ENCODE measurements at places on chromosomes 3 and 15.
A peak's percentile ranks its signal among the peaks of the same experiment; 100 is the strongest.

- peak; percentile 27 for DNase-seq
These were observed 73.0 kb downstream of the NEO1 start for GRCh38 chr15:73125219-73125618.

DNA sequence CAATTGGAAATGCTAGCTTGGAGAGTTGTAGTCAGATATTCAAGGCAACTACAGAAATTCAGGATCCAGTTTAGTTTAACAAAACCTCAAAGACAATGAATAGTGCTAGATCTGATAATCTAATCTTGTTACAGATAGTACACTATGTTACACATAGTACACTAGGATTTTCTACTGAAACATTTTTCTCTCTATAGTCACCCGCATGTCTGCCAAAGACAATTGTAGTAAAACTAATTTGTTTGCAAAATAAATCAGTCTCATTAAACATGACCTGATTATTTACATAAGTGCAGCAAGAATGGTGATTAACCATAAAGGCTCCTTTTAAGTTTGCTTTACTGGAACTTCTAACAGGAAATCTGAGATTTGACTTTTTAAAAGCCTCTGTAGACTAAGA lies 52.0 kb downstream of the ILDR1 start:
- DNase-seq, result peak; percentile 62

DNA sequence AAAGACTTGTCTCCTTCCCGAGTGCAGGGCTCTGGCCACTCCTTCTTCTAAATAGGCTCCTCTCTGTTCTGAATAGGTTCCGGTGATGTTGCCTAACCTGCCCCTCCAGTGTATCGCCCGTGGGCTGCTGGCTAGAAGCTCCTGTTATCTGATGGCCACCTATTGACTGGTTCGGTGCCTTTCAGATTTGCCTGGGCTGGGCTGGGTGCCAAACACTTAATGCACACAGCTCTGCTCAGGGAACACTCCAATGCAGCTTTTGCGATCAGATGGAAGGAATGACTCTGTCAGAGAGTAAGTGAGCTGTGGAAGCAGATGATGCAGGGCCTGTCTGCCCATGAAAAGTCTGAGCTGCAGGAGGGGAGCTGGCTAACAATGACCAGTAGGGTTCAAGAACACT lies 112.9 kb downstream of the CORO2B start:
- no peak for DNase-seq

- no peak for DNase-seq
These were observed 13.5 kb downstream of the MCCC1 start for GRCh38 chr3:183085634-183086390.

DNA sequence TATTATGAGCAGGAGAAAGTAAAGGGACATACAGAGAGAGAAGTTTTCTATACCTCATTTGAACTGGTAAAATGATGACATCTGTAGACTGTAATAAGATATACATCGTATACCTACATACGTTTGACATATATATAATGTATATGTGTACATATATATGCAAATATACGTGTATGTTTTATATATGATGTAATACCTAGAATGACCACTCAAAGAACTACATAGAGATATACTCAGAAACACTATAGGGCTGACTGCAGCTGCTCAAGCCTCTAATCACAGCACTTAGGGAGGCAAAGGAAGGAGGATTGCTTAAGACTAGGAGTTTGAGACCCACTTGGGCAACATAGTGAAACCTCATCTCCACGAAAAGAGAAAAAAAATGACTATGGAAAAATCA lies 48.5 kb upstream of the MCTP2 start:
- DNase-seq, result no peak

GRCh38 chr3:58585994-58586393 lies 8.8 kb upstream of the FAM107A start:
- DNase-seq, result no peak

DNA sequence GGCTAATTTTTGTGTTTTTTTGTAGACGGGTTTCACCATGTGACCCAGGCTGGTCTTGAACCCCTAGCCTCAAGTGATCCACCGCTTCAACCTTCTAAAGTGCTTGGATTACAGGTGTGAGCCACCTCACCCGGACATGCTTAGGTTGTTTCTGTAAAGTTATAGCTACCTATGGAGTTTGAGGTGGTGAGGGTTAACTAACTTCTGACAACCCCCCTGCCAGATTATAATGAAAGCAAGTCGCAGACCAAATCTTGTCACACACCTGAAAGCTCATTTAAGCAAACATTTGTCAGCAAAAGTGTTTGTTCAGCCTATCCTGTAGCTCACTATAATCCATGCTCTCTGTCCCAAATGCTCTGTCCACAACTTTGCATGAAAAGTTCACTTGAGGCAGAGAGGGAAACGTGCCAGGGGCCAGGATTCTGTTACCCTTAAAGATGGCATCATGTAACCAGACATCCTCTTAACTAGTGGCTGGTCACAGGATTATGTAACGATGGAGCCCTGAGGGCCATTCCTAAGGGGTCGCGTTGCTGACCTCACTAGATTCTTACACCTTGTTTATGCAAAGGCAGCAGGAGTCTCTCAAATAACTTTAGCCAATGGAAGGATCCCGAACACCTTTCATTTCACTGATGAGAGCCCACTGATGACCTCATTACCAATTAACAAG lies 24.1 kb upstream of the SENP5 start:
- DNase-seq, result no peak

GRCh38 chr3:59245300-59245858 lies 195.6 kb upstream of the CFAP20DC start:
- DNase-seq, result peak; percentile 40

DNA sequence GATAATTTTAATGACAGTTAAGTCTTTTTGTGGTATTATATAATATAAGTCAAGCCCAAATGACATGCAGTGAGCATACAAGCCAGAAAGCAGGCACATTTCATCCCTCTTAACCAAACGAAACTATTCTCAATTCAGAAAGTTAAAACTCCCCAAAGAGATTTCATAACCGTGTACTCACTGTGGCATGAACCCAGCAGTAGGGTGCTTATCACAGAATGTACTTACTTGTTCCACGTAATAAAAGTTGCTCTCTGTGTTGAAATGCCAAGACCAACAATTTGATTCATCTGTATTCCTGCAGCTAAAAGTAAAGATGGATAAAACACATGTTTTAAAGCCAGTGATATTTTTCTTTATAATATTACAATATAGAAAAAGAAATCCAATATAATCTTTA lies 12.1 kb downstream of the GK5 start:
- peak; percentile 76 for DNase-seq

- no peak for DNase-seq
These were observed 103.8 kb downstream of the CPN2 start for GRCh38 chr3:194247350-194247740.

DNA sequence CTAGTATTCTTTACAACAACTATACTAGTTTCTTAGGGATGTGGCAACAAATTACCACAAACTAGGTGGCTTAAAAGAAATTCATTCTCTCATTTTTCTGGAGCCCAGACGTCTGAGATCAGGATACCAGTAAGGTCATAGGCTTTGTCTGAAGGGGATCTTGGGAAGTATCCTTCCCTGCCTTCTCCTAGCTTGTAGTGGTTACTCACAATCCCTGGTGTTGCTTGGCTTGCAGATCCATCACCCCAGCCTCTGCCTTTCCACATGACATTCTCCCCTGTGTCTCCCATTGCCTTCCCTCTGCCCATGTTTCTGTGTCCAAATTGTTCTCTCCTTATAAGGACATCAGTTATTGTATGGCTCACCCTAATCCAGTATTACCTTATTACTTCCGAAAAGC lies 24.3 kb upstream of the CLDN1 start:
- no peak for DNase-seq

GRCh38 chr15:32643907-32644445 lies 2.5 kb downstream of the SCG5 start:
- DNase-seq, result no peak

DNA sequence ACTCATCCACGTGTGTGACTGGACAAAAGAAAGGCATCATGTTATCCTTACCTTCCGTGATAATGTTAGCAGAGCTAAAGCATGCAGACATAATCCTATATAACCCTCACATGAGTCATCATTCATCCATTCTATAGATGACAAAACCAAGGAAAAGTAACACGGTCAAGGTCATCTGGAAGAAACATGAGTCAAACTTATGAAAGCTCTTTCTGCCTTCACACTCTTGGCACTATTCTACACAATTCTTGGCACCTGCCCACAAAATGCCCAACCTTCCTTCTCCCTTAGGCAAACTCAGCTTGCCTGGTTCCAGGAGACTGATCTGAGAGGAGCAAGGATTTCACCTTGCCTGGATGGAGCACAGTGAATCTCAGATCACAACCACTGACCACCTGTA lies 66.9 kb downstream of the PRICKLE2 start:
- no peak for DNase-seq

GRCh38 chr15:68725736-68726135 lies 95.0 kb downstream of the ANP32A start:
- DNase-seq, result peak; percentile 50

DNA sequence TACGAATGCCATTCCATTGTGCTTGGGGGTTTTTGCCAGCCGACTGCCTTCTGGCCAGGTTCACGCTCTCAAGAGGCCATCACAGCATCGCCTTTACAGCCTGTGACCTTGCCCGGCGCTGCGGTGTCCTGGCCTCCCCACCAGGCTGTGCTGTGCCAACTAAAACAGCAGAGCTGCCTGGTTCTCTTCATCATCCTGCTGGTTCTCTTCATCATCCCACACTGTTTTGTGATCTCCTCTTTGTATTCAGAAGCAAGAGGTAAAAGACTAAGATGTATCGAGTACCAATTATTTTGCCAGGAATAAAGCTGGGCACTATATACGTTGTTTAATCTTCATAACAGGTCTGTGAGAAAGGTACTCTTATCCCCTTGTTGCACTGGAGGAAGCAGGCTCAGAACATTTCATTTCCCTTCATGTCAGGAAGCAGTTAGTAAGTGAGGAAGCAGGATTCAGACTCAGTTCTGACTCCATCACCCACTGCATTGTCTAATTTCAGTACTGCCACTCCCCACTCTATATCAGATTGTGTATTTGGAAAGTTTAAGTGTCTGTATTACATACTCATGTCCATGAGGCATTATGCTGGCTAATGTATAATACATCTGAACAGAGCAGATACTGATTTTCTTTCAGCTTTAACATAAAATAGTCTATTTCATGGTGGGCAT lies 92.7 kb downstream of the LRRC28 start:
- no peak for DNase-seq

DNA sequence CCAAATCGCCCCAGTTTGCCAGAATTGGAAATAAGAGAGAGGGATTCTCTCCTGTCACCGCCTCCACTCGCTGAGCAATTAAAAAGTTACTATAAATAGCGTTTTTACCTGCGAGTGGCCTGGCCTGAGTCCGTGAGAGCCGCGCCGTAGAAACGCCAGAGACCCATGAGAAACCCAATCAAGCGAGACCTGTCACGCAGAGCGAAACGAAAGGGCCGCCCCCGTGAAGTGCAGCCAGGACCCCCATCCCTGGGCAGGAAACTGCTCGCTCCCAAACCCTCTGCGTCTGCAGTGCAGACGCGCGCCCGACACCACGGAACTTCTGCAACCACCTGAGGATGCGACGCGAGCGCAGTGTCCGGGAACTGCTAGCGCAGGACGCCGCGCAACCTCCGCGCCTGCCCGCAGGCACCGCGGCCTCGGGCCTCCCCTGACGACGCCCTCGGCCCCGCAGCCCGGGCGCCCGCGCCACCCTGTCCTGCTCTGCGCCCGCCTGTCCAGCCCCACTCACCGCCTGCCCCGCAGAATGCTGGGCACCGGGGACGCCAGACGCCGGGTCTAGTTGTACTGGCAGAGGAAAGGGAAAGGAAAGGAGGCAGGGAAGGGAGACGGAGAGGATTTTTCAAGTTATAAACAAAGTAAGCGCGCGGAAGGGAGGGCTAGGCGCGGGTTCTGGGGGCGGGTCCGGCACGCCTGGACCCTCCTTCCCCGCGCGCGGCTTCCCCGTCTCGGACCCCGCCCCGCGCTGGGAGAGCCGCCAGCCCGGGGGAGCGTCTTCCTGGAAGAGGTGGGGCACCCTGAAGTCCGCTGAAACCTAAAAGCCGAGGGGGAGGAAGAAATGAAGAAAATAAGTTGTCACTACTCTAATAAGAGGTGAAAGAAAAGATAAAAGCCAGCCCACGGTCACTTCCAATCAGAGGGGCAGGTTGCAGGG lies at the start of gene PLSCR4:
TSS of gene PLSCR4 (minus strand) at position 657 of the 934 bp plus-strand sequence. CDS start 29,034 bp downstream, outside the sequence.
- DNase-seq, result peak; percentile 82

GRCh38 chr3:134516905-134517304 lies 31.0 kb downstream of the CEP63 start:
- DNase-seq, result peak; percentile 22

DNA sequence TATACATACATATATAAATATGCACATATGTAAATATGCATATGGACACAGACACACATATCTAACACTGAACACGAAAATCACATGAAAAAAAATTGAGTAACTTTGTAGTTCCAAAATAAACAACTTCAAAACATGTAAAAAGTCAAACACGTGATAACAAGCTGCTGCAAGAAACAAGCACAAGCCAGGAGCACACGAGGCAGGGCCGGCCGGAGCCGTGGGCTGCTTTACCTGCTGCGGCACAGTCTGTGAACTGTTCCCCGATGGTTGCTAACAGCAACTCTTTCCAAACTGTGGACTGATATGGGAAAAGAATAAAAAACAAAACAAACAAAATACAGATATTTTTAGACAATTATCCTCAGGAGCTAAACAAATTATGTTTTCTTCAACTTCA lies 31.6 kb downstream of the EIF4E3 start:
- peak; percentile 24 for DNase-seq

DNA sequence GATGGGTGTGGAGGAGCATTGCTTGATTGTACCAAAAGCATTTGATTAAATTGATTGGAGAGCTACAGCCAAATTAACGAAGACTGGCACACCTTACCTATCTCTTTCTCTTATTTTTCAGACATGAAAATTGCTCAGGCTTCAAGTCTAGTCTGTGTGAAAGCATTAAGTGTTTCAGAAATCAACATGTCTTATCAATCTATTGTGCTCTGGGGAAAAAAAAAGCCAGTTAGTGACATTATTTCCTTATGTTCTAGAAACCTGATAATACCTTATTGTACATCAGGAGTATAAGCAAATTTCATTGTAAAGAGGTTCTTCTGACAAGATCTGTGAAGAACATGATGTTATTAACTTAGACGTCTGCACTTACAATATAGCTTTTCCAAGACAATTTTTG lies 465.2 kb downstream of the IL5RA start:
- DNase-seq, result no peak

- peak; percentile 74 for DNase-seq
These were observed 28.2 kb downstream of the CPOX start for GRCh38 chr3:98565237-98565643.

- no peak for DNase-seq
These were observed 953.4 kb downstream of the AGBL1 start for GRCh38 chr15:87033056-87033455.
